ENCODE measurements at places on chromosomes 5 and 9.

GRCh38 chr9:78130853-78131252 is 99.2 kb upstream of the GNAQ start:
- no peak for DNase-seq

- no peak for DNase-seq
Observed at GRCh38 chr5:54969856-54970828, 15.3 kb downstream of the ESM1 start.

GRCh38 chr5:38424148-38425060 is 132.0 kb downstream of the LIFR start:
- no peak for DNase-seq

DNA sequence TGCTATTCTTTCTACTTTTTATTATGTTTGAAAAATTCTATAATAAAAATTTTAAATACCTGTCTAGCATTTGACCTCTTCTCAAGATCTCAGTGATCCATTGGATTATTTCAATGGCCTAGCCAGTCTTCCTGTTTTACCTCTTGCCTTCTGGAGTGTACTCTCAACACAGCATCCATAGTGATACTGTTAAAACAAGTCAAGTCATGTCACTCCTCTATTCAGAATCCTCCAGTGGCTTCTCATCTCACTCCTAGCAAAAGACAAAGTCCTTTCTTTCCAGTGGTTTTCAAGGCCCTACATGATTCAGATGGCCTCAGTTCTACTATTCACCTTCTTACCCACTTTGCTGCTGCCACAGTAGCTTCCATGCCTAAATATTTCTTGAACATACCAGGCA is 1.8 kb downstream of the MARVELD2 start:
- no peak for DNase-seq

DNA sequence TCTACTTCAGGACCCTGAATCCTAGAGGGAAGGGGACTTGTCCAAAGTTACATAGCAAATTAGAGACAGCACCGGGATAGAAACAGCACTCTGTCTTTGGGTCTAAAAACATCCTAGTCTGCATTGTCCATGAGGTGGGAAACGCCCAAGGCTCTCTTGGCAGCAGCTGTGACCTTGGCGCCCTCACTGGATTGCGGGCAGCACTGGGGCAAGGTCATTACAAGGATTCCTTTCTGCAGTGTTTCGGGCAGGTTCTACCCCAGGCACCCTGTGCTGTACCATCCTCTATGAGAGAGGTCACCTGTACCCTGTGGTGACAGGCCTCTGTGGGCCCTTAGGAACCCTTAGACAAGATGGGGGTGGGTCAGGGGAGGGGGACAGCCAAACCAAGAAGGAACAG is 8.6 kb downstream of the CD74 start:
- no peak for DNase-seq

DNA sequence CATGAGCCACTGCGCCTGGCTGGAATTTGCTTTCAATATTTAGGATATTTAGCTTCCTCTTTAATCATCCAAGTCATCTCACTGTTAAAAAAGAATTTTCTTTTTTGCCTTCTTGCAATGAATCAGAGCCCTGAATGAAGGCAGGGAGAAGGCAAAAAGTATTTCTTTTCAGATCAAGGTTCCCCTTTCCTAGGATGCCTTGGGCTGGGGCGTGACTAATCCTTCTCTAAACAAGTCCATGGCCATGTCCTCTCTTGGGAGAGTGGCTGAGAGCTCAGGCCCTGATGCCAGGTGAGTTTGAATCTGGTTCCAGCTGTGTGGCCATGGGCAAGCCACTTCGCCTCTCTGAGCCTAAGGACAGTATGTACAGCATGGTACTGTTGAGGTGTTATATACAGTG is 84.8 kb upstream of the NEURL1B start:
- no peak for DNase-seq

GRCh38 chr5:94228791-94229190 is 389.6 kb downstream of the KIAA0825 start:
- DNase-seq: no peak

GRCh38 chr5:14597080-14597479 is 15.5 kb downstream of the OTULINL start:
- no peak for DNase-seq

DNA sequence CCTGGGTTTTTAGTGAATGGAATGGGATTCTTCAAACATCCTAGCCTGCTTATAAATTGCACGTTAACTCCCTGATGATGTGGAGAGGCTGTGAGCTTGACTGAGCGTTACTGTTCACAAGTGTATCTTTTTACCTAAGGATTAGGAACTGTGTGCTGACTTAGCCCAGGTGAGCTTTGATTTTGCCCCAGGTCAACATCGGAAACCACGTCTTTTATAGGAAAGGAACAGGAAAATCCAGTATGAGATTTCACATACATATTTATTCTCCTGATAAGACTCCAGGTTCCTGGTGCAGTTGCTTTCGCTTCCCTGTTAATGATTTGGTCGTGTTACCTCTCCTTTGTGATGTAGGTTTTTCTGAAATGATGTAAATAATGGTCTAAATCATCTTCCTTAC is 103.2 kb upstream of the BASP1 start:
- no peak for DNase-seq

DNA sequence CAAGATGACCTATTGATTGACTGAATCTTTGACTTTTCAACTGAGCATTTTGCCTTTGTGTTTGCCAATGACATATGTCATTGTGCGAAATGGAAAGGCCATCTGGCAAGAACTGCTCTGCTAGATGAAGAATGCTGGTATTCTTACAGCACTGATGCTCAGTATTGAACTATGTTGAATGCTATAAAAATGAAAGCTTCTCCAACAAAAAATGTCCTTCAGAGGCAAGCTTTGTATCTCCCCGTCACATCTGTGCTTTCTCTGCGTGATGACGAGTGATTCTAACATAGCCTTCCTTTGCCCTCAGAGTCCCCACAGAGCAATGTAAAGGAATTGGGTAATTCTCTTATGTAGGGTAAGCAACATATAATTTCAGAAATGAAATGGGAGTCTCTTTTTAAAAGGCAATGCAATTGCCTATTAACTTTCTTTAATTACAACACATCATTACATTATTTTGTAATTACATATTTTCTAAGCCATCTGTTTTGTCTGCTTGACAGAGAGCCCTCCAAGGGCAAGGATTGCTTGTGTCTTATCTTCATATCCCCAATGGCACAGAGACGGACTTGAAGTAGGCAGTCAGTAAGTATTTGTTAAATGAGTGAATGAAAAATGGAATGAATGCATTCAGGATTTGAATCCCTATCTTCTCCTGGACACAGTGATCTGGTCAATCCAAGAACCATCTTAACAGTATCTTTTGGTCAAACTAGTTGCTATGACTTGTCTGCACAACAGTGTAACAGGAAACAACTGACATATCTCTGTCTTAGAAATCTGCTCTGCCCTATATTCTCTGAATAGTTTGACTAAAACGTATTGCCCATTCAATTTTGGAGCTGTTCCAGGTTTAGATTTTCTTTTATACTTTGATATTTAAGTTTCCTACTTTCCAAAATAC is 46.1 kb downstream of the ENC1 start:
- DNase-seq: peak; percentile 71
